ENCODE measurements at places on chromosomes 1 and 21. TPM values are rescaled to one million over a fixed set of nuclear protein-coding genes. Genes with fewer than 3 reads are reported as not detected.

DNA sequence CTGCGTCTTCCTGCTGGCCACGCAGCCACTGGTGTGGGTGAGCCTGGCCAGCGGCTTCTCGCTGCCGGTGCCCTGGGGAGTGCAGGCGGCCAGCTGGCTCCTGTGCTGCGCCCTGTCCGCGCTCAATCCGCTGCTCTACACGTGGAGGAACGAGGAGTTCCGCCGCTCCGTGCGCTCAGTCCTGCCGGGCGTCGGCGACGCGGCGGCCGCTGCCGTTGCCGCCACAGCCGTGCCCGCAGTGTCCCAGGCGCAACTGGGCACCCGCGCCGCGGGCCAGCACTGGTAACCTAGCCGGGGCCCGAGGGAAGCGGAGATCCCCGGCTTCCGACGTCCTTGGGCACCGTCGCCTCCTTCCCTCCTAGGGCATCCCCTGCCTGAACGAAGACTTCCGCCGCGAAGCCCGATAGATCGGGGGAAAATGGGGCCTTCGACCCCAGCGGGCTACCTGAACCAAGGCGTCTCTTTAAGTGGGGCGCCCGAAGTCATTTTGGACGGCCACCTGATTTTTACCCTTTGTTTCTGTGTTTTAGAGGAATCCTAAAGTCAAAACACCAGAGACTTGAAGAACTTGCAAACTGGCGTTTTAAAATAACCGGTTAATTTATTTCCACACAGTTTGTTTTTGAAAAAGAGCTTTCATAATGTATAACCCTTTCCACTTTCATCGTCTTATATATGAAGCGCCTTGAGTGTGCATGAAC, 2.0 kb downstream of the GPR88 start:
- peak; percentile 44 for ATAC-seq

DNA sequence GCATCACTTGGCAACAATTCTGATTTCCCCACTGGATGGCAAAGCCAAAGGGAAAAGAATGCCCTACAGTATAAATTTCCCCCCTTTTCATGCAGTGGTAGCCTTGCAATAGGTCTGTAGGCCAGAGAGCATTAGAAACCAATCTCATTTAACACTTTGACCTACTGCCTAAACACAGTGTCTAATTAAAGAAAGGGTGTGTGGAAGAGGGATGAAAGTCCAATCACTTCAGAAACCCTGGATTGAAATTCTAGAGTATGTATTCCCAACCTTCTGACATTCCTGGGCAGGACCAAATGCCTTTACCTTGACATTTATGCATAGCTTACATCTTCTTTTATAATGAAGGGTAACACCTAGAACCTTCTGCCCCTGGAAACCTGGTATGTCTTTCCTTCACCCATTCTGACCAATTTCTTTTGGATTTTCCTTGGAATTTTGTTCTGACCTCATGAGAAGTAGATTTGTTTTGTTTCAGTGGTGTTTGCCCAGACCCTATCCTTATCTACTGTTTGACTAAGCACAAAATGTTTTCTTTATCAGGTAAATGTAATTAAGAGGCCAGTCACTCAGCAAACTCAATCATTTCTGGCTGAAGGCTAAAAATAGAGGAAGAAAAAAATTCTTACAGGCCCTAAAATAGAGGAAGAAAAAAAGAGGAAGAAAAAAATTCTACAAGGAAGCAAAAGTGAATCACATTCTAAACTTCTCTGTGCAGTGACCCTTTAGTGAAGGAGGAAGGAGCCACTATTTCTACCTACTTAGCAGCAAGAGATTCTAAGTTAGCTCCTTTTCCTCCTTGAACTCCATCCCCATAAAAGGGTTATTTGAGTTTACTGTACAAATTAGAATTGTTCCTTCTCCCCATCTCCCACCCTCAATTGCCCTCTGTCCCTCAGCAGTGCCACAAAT, 129.5 kb upstream of the DSCAM start:
- ATAC-seq, result no peak

The PGM1 gene
- total RNA-seq, result 42.7 TPM

DNA sequence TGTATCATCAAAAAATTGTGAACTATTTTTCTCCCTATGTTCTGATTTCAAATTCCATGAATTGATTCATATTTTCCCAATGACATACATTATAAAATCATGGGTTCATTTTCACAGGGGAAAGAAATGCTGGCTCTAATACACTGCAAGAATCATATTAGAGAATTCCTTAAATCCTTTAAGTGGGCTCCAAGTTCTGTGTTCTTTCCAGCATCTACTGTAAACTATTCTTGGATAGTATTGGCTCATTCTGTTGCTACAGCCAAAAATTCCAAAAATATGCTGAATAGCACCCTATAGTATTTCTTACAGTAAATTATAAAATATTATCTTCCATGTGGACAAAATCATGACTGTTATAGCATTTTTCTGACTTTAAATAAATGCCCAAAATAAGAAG, 19.0 kb upstream of the C1orf105 start:
- ATAC-seq, result no peak

DNA sequence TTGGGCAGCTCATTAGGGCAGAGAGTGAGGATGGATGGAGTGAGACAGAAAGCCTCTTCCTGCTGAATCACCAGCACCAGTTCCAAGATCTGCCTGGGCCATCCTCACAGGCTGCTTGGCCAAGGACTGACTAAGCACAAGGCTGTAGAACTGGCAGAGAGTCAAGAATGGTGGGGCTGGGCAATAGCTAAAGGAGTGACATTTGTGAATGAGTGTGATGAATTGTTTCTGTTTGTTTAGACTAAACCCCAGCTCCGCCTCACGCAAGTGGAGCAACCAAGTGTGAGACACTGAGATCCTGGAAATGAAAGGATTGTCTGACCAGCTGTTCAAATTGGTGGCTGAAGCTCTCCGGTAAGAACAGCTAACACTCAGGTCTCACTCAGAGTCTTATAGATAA, 38.6 kb downstream of the BRINP2 start:
- ATAC-seq, result no peak

DNA sequence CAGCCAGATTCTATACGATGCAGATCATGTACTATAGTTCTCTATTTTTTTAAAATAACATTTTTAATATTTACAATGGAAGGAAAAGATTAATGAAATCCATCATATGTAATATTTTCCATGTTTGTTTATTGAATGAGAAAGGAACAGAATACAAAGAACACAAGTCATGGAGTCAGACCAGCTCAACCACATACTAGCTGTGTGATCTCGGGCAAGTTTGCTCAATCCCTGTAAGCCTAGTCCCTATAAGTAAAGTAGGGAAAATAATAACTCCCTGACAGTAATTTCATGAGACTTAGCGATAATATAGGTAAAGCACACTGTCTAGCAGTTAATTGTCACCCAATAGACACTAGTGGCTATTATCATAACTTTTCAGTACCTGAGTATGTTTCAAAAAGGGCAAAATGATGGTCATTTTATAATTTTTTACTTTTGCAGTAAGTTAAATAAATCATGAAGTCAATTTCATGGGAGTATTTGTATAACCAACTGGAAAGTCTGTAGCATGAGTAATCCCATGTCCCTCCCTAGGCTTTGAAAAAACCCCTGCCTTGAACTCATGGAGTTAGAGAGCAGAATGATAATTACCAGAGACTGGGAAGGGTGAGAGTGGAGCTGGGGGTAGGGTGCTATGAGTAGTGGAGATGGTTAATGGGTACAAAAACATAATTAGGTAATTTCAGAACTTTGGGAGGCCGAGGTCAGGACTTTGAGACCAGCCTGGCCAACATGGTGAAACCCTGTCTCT, 37.0 kb upstream of the EPS15 start:
- ATAC-seq, result no peak

GRCh38 chr1:61732726-61733125, 7.8 kb upstream of the TM2D1 start:
- no peak for ATAC-seq

The SNX7 gene
- 2.0 TPM for total RNA-seq

GRCh38 chr1:63901094-63901493, 127.3 kb downstream of the ROR1 start:
- no peak for ATAC-seq

The ARTN gene
- total RNA-seq, result 0.32 TPM

DNA sequence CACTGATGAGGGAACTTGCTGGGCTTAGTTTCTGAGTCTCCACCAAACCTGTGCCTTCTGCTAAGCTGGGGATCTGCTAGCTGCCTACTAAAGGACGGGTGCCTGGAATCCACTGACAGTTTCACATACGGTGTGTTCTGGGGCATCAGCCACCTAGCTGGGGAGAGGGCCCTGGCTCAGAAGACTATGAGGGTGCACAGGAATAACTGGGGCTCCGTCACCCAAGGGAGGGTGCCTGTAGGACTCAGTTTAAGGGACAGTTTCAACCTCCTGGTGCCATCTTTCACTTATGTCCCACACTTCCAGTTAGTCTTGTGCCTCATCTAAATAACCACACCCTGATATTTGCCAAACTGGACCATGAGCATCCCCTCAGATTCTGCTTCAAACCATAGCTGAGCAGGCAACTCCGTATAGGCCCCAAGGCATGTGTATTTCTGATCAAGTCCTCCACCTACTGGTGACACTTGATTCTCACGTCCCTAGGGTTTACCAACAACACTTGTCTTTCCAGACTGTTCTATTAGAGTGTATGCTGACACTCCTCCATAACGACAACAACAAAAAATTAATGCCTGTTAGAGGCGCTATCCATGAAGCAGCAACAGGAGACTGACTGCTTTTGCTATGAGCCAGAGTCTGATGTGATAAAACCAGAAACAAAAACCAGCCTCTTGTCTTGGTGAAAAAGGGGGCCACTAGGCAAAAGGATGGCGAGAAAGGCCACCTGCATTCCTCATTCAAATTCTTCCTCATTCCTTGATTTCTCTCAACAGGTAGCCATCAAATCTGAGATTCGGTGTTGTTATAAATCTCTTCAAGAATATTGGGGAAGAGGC, 55.0 kb upstream of the PAXBP1 start:
- ATAC-seq, result peak; percentile 91

The RAB25 gene
- total RNA-seq, result 0.43 TPM

GRCh38 chr1:101723415-101723814, 273.3 kb downstream of the OLFM3 start:
- ATAC-seq, result no peak

GRCh38 chr21:33374450-33375096, 28.6 kb upstream of the IFNGR2 start:
- ATAC-seq, result peak; percentile 79

GRCh38 chr1:20486457-20487235, 636 bp upstream of the CAMK2N1 start:
- ATAC-seq, result peak; percentile 17

DNA sequence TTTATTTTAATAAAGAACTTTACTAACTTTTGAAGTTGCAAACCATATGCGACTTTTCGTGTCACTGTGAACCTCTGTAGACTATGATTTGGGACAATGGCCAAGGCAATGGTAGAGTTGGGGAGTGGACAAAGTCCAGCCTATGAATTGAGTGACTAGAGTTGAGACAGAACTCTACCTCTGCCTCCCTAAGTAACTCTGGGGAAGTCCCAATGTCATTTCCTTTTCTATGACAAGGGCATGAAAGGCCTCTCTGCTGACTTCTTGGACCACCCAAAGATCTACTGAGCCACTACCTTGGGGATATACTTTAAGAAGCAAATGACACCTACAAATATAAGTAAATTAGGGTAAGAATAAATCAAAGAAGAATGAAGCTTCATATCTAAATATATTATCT, 19.3 kb downstream of the BEND5 start:
- ATAC-seq, result no peak

Measured in activated T-helper 17 cell treated with anti-CD3 and anti-CD28 coated beads, Interleukin-2, amount 50 U/mL, for 72 hours (primary cell).